ENCODE measurements at places on chromosomes 3 and 15.

DNA sequence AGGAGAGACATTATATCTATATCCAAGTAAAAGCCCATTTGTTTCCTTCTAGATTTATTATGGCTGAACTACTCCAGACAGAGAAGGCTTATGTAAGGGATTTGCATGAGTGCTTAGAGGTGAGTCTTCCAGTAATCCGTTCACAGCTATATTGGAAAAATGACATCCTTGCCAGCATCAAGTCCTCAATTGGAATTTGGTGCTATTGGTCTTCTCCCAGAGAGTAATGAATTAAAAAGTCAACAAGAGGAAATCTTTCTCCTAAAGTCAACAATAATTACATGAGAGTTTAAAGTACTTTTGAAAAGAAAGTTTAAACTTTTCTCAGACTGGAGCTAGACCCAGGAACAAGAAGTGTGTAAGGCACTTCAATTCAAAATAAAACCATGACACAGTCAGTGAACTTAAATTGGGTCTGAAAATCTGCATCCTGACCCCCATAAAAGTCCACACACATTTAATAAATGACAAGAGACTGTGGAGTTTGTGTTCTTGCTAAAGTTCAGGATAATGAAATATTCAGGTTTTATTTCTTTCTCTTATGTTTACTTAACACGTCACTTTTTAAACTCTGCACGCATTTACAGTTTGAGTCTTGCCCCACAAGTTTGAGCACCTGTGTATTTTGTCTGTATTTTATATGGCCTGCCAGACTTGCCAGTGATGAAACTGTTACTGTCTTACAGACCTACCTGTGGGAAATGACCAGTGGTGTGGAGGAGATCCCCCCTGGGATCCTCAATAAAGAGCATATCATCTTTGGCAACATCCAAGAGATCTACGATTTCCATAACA, 268.2 kb upstream of the UMPS start:
- no peak for DNase-seq

GRCh38 chr15:67593562-67593961, 51.1 kb downstream of the MAP2K5 start:
- no peak for DNase-seq

- peak; percentile 11 for DNase-seq
Measured at GRCh38 chr3:141231952-141232823, 563 bp downstream of the PXYLP1 start.

GRCh38 chr15:99303907-99304306, 52.6 kb downstream of the LRRC28 start:
- no peak for DNase-seq

GRCh38 chr15:60546744-60547143, 67.8 kb upstream of the ICE2 start:
- no peak for DNase-seq

- DNase-seq: no peak
Measured at GRCh38 chr3:157026091-157026490, 133.9 kb downstream of the CCNL1 start.

GRCh38 chr15:49495993-49496753, 73.1 kb downstream of the FGF7 start:
- no peak for DNase-seq

DNA sequence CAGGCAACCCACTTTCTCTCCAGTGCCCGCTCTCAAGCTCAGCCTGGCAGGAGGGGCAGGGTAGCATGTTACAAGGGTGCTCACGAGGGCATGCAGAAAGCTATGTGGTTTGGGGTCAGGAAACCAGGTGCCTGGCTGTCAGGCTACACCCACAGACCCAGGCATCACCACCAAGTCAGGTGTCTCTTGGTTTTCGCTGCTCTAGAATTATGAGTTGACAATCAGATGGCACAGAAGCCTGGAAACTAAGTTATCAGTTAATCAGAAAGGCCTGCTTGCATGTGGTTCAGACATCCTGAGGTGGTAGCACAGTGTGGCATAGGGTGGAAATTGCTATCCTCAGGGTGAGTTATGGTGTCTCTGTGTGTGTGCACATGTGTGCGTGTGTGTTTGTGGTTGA, 16.2 kb upstream of the CCR9 start:
- no peak for DNase-seq

DNA sequence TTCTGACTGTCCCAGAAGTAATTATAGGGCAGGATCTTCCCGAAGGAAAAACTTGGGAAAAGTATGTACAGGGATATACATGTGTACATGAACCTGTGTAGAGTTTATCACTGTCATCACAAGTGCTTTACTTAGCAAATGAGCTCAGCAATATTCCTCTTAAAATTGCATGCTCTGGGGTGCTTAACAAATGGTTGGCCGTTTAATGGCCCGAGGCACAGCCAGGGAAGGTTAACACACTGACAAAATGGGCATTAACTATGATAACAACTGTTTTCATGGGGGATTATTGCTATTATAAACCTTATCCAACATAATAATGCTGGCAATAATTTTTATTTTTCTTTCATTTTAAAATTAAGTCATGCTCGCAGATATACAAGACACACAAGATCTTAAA, 459.3 kb downstream of the TUSC7 start:
- no peak for DNase-seq

DNA sequence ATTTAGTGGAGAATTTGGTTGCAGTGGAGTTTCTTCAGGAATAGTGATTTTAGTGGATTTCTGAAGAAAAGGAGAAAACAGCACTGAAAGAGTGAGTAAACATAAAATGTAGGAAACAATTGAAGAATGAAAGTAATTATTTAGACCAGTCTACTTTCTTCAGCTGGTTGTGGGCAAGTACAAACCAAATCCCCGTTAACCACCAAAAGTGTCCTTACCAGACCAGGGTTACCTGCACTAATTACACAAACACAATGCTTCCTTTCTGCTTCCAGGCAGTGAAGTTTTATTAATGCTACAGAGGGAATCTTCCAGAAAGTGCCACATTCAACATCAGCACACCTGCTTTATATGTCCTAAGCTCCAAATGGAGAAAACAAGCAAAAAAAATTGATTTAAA, 248.0 kb upstream of the TBC1D5 start:
- DNase-seq: no peak

DNA sequence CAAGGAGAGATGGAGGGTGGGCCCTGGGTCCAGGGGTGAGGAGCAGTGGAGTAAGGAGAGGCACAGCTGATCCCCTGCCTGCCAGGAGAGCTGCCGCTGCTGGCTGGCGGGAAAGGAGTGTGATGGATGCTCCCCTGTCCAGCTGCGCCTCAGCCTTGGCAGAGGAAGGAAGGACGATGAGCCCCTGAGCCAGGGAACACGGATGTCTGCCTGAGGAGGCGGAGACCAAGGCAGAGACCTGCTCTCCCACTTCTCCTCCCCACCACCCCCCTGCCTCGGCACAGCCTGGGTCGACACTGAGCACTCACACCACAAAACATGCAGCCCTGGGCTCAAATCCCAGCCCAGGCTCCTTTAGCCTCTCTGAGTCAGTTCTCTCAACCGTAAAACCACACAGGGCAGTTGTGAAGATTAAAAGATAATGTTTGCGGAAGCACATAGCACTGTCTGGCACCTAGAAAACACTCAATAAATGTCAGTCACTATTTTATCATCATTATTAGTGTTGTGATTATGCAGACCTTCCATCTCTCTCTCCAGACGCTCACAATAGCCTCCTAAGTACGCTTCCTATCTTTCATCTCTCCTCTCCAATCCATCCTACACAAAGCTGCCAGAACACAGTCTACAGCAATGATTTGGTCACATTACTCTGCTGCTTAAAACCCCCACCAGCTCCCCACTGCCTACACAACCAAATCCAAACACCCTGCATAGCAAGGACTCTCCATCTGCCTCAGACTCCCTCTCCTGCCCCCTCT, 52.2 kb downstream of the SEMA5B start:
- DNase-seq: no peak

DNA sequence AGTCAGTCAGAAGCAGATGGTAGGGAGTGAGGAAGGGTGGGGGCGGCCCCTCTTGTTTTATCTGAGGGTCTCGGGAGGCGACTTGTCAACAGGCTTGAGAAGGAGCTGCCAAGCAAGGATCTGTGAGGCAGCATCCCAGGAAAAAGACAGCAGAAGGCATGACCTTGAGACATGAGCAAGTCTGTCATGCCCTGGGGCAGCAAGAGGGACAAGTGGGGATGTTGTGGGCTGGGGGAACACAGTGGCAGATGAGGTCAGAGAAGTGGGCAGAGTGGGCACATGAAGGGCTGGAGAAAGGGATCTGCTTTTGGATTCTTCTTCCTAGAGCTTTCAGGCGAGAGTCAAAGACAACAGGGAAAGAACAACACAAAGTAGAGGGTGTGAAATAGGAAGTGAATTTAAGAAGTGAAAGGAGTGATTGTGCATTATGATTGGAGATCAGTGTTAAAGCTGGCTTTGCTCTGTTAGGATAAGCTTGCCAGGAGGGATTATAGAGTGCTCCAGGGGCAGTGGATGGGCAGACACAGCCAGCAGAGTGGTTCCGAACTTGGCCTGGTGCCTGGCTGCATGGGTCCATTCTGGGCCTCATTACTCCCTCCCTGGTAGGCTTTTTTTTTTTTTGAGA, 73.3 kb downstream of the USP13 start:
- no peak for DNase-seq

DNA sequence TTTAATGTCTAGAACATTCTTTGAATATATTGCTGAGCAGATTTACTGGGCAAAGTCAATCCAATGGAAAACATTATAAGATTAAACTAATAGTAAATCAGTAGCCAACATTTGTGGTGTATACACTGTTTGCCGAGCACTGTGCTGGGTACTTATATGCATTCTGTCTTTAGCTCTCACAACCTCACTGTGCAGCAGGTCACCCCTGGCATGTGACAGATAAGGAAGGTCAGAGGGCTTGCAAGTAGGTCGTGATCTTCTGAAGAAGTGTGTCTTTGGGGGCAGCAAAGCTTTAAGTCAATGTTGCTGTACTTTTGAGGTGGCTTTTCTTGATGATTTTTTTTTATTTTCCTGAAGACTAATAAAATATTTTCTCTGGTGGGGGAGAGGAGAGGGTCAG, 62.2 kb downstream of the TCAIM start:
- DNase-seq: no peak

DNA sequence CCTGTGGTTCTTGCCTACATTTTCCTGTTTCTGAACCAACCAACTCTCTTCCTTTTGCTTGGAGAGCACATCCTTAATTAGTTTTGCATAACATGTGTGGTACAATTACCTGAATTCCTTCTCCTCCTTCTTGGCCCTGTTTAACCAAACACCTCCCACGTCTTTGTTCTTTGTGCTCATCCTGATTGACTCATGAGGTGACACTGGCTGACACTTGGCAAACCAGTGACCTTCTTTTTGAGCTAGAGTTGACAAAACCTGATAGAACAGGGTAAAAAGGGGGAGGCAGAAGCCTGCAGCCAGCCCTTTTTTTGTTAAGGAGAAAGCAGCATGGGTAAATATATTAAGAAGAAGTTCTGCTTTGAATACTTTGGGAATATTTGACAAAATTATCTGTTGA, 99.2 kb upstream of the SAMMSON start:
- DNase-seq: no peak

GRCh38 chr15:31376511-31376910, 49.9 kb downstream of the KLF13 start:
- no peak for DNase-seq

DNA sequence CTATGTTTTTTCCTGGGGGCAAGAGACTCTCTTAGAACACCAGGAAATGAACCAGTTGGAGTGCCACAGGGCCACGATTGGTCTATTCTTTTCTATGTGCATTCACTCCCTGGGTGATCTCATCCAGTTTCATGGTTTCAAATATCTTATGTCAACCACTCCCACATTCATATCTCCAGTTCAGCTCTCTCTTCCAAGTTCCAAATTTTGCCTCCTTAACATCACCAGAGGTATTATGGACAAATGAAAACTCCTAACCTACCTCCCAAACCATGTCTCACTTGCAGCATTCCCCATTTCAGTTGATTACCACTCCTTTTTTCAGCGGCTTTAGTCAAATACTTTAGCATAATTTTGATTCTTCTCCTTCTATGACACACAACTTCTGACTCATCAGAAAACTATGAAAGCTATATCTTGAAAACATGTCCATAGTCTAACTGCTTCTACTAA, 203.1 kb upstream of the SEMA6D start:
- DNase-seq: no peak

GRCh38 chr3:154615471-154615870, 185.5 kb upstream of the GPR149 start:
- DNase-seq: no peak

- DNase-seq: no peak
Measured at GRCh38 chr3:30426293-30426993, 180.0 kb upstream of the TGFBR2 start.

DNA sequence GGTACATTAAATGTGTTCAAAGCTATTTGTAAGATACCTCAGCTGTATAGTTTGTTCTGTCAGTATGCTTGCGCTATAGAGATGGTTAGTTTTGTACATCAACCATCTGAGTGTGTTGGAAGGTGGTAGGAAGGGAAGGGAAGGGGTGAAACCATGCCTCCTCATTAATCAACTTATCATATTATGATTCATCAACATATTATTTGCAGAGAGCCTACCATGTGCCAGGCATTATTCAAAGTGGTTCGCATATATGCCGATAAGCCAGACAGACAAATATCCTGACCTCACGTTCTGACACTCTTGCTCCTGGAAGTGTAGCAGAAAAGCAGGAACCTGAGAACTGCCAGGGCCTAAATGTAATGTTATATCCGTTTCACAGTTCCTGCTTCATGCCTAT, 248.1 kb upstream of the NR2E3 start:
- no peak for DNase-seq

- DNase-seq: no peak
Measured at GRCh38 chr15:68176601-68177000, 28.5 kb downstream of the CALML4 start.

- DNase-seq: no peak
Measured at GRCh38 chr15:63630036-63630751, 33.0 kb downstream of the FBXL22 start.

DNA sequence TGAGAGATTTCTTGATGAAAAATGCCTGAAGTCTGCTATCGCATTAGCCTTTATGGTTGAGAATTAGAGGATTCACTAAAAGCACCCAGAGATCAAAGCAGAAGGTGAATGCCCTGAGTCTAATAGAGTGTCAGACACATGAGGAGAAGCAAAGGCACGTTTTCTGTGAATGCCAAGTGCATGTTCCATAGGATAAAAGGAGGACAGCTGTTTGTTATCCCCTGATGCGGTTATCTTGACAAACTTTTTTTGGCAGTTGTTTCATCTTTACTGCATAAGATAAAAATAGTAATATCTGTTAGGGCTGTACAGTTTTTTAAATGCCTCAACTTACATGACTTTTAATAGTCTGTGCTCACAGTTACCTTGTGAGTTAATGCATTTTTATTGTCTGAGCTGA, 65.3 kb upstream of the CD96 start:
- DNase-seq: no peak

DNA sequence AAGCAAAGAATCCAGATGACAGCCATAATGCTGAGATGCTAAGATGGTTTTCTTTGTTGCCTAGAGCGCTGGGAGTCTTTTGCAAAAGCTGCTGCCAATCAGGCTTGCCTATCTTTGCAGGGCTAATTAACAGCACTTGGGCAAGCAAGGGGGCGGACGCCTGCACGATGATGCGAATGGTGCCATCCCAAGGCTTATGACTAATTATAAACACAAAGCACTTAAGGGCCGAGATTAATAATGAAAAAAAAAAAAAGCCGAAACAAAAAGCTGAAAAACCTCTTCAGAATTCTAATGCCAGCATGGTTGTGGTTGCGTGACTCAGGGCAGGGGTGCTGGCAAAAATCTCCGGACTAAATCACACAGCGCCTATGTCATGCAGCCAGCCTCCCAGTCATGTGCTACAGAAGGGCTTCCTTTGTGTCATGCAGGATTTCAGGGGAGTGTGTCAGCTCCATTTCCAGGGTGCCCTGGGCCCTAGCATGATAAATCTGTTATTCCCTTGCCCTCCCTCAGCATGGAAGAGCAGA, 185.0 kb upstream of the ANKRD28 start:
- no peak for DNase-seq
